ENCODE measurements at places on chromosomes 12 and 14.

DNA sequence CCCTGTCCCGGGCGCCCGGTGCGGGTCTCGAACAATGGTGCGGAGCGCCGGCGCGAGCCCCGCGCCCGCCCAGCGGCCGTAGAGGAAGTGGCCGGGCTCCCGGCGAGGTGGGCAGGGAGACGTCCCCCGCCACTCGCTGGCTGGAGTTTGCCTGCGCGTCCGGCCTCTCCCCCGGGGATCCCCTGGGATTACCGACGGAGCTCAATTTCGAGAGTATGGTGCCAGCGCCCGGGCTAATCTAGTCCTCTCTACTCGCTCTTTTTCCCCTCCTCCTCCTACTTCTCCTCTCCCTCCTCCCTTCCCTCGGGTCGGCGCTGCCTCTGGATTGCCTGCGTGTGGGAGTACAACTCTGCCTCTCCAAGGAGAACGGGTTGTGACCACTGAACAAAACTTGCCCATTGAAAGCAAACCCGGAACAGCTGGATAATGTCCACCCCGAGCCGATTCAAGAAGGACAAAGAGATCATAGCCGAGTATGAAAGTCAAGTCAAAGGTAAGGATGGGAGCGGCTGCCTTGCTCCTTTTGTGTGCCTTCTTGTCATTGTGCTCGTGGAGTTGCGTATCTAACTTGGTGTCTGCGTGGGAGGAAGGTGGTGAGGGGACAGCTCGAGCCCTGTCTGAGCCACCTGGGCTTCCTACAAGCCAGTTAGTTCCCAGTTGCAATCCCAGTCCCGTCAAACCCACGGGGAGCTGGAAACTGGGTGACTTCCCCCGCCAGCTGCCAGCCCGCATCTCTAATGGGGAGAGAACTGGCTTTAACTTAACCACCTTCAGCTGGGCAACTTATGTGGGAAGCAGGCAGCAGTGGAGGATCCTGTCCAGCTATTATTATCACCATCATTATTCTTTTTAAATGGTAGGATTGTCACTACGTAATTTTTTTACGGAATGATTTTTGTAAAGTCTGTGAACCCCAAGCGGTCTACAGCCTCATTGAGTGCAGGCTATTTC lies at the start of gene SRGAP1:
Gene SRGAP1, plus strand, starts transcription at position 310 of the 951 bp plus-strand sequence. Its CDS starts 117 bp downstream, at position 427.
- DNase-seq = peak; percentile 45

DNA sequence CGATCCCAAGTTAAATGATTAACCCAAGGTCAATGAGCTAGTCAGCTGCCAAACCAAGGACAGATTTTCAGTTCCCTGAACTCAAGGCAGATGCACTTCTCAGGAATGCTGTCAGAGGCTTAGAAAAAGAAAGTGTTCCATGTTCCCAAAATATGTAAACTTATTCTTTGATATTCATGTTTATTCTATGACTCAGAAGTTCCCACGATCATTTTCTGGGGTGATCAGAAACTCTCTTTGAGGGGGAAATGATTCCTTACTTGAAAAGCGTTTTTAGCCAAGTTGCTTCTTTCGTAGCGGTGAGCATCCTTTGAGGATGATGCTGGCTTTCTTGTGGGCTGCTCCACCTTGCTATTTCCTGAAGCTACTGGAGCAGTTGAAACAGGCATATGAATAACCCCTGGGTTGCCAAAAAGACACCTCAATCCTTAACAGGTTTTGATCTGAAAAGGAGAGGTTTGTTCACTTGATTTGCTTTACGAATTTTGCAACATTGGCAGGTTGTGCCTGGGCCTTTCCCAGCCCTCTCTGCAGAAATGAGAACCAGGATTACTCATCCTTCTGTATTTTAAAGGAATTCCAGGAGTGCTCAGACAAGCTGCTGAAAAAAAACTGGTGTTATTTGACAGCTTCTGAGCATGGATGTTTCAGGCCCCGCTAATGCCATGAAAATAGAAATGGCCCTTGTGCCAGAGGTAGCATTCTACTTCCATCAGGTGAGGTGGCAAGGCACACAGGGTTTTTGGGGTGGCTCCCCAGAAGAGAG lies 121.4 kb upstream of the HIF1A start:
- DNase-seq = no peak

DNA sequence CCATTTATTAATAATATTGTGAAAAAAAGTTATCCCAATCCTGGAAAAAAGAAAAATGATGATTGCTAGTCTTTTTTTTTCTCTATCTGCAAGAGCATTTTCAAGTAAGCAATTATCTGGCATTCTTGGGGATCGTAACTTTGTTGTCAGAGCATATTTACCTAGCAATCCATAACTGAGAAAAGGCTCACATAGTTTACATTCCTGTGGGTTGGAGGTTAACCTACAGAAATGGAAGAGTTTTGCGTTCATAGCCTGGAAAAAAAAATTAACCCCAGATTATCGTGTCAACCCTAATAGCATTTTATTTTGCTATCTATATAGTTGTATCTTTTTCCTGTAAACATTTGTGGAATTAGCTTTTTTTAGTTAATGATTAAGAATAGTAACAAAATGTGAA lies 292.3 kb downstream of the DAD1 start:
- no peak for DNase-seq

DNA sequence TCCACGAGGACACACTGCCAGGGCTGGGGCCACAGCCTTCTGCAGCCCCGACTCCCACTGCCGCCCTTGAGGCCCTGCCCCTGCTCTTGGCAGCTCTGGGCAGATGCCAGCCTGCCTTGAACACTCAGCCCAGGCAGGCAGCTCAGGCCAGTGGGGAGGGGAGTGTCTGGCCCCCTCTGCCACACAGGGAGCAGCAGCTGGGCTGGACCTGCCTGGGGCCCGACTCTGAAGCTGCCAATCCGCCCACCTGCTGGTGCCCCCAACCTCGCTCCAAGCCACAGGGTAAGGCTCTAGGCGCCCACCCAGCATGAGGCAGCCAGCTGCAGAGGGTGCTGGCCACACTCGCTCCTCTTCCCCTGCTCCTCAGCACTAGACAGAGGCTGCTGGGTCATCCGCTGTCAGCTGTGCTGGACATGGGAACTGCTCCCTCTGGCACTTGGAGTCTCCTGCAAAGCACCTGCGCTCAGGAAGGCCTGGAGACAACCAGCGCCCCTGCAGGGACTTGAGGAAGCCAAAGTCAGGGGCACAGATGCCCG lies 24.6 kb upstream of the NUDT14 start:
- no peak for DNase-seq

- DNase-seq = peak; percentile 49
Measured at GRCh38 chr14:64060648-64061096, 207.9 kb downstream of the SYNE2 start.

DNA sequence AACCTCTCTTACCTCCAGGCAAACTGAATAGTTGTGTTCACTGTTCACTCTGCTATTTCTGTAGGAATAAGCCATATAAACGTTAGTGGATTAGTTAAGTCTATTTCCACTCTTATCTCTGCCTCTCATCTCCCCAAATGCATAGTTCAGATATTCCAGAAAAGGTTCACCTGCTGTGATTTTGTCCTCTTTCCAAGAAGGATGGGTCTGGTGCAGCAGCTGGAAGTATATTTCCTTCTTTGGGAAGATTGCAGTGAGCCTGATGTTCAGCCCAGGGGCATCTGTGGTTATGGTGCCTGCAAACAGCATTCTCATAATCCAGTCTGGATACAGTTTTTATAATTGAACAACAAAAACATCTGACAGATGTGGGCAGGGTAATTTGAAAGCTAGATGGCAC lies 97.7 kb downstream of the TPH2 start:
- no peak for DNase-seq

DNA sequence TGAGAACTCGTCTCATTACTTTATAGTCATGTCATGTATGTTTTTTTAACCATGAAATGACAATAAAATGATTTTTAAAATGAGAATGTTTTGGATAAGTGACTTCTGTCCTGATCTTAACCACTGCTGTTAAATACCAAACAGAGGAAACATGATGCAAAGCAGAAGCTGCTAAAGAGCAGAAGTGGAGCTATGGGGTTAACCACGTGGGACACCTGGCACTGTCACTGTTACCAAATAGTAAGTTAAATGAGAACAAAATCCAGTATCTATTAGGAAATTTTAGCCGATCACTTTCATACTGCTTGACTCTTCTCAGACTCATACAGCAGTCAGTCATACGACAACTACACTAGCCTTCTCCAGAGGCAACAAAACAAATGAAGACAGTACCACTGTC lies 82.4 kb downstream of the SCAF11 start:
- peak; percentile 58 for DNase-seq

DNA sequence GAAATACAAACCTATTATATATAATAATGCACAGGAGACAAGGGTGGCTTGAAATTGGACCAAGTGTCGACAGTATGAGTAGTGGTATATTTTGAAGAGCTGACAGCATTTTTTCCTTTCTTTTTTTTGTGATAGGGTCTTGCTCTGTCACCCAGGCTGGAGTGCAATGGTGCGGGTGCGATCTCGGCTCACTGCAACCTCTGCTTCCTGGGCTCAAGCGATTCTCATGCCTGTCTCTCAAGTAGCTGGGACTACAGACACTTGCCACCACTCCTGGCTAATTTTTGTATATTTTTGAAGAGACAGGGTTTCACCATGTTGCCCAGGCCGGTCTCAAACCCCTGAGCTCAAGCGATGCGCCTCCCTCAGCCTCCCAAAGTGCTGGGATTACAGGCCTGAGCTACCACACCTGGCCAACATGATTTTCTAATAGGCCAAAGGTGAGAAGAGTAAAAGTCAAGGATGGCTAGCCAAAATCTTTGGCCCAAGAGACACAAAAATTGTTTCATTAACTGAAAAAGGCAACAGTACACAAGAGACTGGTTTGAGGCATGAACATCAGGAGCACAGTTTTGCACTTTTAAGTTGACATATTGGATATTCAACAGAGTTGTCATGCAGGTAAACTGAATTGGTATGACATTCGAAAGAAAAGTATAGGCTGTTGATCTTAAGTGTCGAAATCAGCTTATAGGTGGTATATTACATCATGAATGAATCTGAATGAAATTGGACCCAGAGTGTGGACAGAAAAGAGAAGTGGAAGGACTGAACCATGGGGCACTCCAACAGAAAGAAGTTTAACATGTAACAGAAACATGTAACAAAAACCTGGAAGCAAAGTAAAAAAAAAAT lies 12.5 kb downstream of the HNRNPC start:
- no peak for DNase-seq

DNA sequence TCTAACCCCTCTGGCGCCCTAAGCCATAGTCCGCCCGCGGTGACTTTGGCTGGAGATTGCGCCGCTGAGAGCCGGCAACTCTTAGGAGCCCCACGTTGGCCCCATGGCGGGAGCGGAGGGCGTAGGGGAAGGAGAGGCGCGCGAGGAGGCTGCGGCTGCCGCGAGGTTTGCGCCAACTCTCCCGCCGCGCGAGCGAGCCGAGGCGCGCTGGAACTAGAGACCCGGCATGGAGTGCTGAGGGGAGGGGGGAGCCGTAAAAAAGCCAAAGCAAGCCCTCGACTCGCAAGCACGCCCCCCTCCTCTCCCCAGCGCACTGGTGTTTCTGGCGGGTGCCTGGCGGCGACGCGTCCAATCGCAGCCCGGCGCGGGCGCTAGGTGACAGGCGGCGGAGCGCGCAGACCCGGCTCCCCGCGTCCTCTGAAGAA lies at the start of gene SYT10:
Gene SYT10, minus strand, starts transcription at position 233 of the 425 bp plus-strand sequence. CDS start 297 bp downstream, outside the sequence.
- DNase-seq = peak; percentile 28

- peak; percentile 40 for DNase-seq
Measured at GRCh38 chr12:117069101-117069797, 30.0 kb downstream of the TESC start.

- peak; percentile 56 for DNase-seq
Measured at GRCh38 chr12:92928421-92928961, 604 bp downstream of the EEA1 start.

DNA sequence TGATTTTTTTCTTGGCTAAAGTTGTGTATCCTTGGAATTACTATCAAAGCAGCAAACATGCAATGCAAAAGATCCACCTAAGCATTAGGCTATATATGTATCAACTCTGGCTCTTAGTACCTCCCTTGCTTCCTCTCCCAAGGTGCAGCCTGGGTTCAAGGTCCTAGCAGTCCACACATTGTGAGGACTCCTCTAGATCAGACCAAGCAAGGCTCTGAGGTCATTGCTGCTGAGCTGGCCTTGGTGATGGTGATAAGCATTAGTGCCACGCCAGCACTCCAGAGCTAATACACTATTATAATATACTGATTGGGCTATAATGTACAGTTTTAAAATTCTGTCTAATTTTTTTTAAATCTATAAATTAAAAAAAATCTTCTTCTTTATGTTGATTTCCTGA lies 196.9 kb upstream of the BTG1 start:
- no peak for DNase-seq

DNA sequence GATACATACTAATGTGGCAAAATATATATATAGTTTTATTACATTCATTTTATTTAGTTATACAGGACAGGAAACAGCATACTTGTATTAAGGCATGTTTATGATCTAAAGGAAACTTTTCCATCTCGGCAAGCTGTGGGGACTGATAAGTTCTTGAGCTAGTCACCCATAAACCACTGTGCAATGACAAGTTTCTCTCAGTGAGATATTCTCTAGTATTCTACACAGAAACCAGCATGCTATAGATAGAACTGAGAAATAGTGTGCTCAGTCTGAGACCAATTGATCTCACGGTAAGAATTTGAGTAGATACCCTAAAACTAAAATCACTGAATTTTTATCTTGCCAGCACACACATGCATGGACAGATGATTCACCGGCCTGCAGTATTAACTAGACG lies 717.6 kb upstream of the NOVA1 start:
- DNase-seq = no peak

- DNase-seq = no peak
Measured at GRCh38 chr12:10115890-10116289, 14.1 kb downstream of the CLEC7A start.

DNA sequence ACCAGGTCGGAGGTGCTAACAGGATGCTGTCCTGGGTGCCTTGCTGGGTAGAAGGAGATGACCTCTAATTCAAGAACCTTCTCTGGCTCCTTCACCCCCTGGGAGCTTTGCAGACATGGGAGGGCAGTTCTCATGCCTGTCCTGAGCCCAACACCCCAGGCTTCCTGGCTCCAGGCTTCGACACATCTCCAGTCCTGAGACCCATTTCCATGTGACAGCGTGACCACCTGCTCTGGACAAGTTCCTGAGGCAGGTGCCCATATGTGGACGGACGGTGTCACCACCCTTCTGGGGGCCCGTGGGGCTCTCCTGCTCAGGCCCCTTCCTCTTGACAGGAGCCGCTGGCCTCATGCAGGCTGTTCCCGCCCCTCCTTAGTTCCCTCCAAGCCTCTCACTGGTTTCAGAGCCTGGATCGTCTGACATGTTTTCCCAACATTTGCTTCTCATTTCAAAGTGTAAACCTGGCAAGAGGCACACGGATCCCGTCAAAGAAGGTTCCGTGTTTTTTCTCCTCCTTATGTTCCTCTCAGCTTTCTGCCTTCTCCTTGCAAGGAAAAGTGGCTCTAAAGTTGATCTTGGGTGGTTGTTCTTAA lies 291.9 kb upstream of the RTL1 start:
- DNase-seq = no peak

GRCh38 chr12:94099191-94099590 lies 49.2 kb upstream of the PLXNC1 start:
- DNase-seq = no peak

- no peak for DNase-seq
Measured at GRCh38 chr14:74843653-74844052, 32.3 kb downstream of the PROX2 start.

All from hematopoietic multipotent progenitor cell treated with erythropoietin and hydrocortisone succinate and interleukin-3 and kit ligand, for 4 days (in vitro differentiated cells).